PC-9 (cell line): ENCODE measurements at places on chromosomes 2 and 18.

DNA sequence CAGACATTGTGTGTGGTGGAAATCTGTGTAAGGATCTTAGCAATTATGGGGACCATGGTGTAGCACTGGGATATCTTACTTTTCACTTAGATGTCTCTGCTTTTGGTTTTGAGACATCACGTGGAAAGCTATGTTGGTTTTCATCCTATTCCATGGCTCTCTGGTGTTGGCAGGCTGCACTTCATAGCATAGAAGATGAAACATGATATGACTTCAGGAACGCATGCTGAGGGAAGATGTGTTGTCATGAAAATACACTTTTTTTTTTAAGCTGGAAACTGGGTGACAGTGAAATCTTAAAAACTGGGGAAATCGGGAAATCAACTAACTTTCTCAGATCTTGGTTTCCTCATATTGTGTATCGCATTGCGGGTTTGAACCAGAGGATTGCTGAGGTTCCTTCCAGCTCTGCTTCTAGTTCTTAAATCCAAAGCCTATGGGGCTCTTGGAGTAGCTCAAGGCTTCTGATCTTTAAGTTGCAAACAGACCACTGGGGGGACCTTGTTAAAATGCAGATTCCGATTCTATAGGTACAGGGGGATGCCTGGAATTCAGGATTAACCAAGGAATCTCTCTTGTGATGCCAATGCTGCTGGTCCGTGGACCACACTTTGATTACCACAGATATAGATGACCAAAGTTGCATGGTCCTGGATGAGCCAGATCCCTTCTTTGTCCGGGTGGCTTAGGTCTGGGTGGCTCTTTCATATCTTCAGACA lies 160.7 kb downstream of the SH3RF3 start:
- no peak for DNase-seq

- DNase-seq: peak; percentile 1
Measured at GRCh38 chr2:195411219-195411687, 245.8 kb upstream of the SLC39A10 start.

DNA sequence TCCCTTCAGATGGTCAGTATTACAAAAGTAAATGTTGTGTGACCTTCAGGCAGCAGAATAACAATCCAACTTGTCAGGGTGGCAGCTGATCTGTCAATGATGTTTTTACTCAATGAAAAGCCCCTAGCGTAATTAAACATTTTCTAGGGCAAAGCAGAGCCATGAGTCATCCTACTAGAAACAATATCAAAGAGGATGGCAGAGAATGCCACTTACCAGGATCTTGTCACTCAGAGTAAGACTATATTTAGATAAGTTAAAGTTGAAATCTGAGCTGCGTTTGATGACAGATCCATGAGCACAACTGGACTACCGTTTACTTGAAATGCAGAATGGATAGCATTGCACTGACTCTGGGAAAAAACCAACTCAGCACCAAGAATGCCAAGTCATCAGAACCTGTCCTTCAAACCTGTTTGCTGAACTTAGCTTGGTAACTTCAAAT lies 612.6 kb upstream of the ACVR2A start:
- DNase-seq: peak; percentile 35

DNA sequence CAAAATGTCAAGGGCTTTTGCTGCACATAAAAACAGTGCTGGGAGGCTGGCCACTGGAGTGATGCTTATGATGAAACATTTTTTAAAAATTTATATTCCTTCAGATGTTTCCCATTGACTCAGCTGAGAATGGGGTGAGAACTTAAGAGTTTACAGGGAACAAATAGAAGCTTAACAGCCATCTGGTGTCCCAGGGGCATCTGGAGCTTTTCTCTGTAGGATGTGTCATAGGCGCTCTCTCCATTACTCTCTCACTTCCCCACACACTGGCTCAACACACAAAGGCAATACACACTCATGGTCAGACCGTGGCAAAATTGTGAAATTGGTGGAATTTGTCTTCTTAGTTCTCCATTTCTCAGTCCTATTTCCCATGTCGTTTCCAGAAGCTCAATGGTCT lies 783.1 kb upstream of the LRRTM1 start:
- no peak for DNase-seq

- DNase-seq: no peak
Measured at GRCh38 chr18:78884502-78884901, 95.1 kb upstream of the SALL3 start.

DNA sequence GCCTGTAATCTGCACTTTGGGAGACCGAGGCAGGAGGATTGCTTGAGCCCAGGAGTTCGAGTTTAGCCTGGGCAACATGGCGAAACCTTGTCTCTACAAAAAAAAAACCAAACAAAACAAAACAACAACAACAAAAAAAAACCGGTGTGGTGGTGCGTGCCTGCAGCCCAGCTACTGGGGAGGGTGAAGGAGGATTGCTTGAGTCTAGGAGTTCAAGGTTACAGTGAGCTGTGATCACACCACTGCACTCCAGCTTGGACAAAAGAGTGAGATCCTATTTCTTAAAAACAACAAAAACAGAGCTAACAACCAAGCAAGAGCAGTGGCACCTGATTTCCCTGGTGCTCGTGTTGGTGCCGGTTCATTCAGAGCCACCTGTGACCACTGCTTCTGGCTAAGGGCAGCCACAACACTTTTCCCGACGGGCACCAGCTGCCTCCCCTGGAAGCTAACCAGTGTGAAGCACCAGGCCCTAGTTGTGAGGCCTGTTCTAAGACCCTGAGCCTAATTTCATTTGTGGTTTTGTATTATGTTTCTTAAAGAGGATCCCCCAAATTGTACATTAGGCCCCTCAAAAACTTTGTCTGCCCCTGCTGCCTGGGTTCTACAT lies 1.3 kb downstream of the AOX1 start:
- no peak for DNase-seq

GRCh38 chr2:45329045-45329677 lies 281.9 kb downstream of the SRBD1 start:
- DNase-seq: peak; percentile 56

DNA sequence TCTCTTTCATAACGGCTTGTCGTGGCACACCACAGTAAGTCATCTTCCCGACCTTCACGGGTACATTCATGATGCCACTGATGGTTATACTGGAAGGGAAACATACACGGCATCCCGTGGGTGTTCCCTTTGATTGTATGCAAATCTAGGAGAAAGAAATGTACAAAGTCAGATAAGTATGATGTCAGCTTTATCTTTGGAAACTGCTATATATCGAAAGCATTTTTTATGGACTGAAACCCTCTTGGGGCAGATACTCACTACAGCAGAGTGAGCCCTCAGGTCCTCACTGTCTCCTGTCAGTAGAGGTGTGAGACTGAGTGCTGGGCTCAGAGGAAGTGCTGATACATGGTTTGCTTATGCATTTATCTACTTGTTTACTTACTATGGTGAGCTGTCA lies 20.4 kb downstream of the PLA2R1 start:
- DNase-seq: no peak

GRCh38 chr2:219851169-219851568 lies 223.7 kb downstream of the SLC4A3 start:
- DNase-seq: no peak
